ENCODE measurements at places on chromosomes 2 and 18.

DNA sequence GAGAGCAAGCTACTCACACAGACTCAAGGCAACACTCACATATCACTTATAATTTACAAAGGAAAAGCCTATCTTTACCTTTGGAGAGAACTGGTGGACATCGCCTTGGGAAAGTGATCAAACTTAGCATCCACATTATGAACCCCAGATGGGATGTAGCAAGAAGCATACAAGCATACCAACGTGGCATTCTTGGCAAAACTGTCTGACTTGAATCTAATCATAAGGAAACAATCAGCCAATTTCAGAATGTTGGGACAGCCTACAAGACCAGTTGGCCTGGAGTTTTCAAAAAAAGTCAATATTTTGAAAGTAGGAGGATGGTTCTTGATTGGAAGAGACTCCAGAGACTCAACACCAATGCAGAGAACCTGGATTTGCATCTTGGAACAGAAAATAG is 79.1 kb upstream of the PMAIP1 start:
- no peak for DNase-seq

GRCh38 chr2:208360259-208361076 is 46.1 kb upstream of the PTH2R start:
- DNase-seq, result no peak

GRCh38 chr2:96188821-96189526 is 19.7 kb downstream of the STARD7 start:
- DNase-seq, result no peak

GRCh38 chr2:67289921-67290371 is 107.2 kb upstream of the ETAA1 start:
- no peak for DNase-seq

DNA sequence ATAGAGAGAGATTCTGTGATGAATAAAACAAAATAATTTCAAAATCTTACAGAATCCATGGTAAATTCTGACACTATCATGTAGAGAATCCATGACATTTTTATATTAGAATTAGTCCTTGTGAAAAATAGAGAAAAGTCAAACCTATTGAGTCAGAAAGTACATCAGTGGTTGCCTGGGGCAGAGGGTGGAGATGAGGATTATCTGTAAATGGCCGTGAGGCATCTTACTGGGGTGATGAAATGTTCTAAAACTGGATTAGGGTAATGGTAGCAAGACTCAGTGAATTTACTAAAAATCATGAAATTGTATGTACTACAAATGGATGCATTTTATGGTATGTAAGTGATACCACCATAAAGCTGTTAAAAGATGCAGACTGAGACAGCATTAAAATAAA is 323.1 kb downstream of the SLC8A1 start:
- DNase-seq, result no peak

GRCh38 chr2:226408141-226408540 is 391.5 kb downstream of the IRS1 start:
- no peak for DNase-seq

DNA sequence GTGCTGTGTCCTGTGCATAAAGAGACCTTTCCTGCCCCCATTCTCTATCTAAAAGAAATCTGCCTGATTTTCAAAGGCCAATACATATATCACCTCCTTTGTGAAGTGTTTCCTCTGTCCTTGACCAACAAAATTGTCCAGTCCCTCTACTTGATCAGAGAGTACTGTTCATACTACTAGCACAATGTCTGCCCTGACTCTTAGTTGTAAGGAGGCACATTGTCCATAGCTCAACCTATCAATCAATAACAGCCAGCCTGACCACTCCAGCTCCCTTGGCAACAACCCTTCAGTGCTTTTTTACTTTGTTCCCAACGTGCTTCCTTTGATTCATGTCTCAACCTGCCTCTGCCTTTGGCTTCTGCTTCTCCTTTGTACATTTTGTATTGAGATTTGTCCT is 398.9 kb downstream of the TRIB2 start:
- DNase-seq, result no peak

GRCh38 chr2:40420478-40420877 is 31.4 kb downstream of the SLC8A1 start:
- DNase-seq, result no peak

GRCh38 chr18:27861539-27861938 is 315.4 kb downstream of the CDH2 start:
- DNase-seq, result peak; percentile 99

DNA sequence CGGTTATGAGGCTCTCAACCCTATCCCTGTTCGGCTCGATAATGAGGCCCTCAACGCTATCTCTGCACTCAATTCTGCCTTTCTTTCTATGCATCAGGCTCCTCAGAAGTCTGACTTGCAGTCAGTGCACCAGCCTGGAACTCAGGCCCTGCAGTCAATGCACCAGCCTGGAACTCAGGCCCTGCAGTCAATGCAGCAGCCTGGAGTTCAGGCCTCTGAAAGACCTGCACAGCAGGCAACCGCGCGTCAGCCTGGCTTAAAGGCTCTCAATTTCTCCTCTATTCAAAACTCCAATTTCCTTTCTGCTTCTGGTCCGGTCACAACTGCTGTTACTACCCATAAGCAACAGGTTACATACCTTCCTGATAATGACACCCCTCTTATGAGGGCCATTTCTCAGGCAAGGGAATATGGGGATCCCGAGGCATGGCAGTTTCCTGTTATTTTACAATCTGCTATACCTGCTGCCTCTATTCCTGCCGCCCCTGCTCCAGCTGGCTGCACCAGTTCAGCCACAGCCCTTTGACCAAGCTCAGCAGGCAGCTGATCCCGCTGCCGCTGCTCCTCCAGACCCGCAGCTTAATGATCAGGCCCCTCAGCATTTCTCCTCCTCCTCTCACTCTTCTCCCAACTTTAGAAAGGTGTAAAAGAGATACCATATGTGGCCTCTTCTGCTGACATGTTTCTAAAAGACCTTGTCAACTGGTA is 933.6 kb upstream of the FANCL start:
- no peak for DNase-seq

- DNase-seq, result no peak
Measured at GRCh38 chr18:76885001-76885400, 62.6 kb downstream of the ZNF236 start.

DNA sequence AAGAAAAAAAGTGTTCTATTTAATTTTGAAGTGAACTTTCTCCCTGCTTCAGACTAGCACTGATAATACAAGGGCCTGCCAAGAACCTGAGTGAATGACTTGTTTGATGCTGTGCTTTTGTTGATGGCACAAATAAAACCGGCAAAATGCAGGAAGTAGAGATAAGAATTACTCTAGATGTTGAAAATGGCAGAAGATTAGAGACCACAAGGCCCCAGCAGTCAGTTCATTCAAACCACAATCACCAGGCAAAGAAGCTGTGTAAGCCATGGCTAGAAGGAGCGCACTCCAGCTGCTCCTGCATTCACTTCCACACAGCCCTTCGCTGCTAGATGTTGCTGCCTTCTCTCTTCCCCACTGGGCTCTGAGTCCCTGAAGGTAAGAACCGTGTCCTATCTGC is 297.1 kb downstream of the AGPS start:
- DNase-seq, result no peak

- no peak for DNase-seq
Measured at GRCh38 chr2:230925879-230926765, 1.1 kb upstream of the GPR55 start.

DNA sequence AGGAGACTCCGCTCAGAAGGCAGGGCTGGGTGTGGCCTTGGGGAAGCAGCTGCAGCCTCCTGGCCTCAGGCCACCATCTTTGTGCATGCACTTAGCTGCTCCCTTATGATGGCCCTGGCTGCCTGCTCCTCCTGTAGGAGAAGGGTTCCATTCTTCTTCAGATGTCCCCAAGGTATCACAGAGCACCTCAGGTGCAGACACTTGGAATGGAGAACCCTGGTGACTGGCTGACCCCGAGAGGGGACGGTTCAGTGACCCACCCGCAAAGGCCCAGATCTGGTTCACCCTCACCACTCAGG is 9.6 kb downstream of the GPAT2 start:
- DNase-seq, result no peak

DNA sequence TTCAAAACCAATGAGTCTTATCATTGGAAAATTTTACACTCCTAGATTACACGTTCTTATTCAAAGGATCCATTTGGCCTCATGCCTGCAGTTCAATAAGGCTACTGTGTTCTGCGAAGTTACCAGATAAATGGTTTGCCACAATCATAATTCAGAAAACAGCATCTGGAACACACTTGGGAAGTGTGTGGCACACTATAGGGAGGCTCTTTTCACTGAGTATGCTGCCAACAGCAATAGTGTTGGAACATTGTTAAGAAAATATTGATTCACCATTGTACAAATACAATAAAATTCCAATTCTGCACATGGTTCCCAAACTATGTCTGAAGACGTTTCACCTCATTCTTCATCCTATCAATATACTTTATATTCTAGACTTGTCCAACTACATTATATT is 141.4 kb upstream of the DOK6 start:
- DNase-seq, result no peak

DNA sequence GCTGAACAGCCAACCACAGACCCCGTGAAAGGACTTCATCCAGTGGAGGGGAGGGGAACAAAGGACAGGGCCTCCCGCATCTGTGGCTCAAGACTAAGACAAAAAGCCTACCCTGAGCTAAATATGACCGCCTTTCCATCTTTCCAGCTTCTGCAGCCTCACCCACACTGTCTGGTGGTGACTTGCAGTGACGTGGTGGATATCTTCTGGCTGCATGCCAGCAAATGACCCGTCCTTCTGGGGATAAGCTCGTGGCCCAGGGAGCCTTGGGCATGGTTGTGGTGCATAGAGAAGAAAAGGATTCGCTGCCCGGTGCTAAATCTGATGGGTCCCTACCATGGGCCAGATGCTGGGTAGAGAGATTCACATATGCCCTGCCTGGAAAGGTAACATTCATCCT is 8.7 kb upstream of the NGEF start:
- no peak for DNase-seq

GRCh38 chr2:33083699-33084387 is 137.1 kb downstream of the LTBP1 start:
- no peak for DNase-seq

DNA sequence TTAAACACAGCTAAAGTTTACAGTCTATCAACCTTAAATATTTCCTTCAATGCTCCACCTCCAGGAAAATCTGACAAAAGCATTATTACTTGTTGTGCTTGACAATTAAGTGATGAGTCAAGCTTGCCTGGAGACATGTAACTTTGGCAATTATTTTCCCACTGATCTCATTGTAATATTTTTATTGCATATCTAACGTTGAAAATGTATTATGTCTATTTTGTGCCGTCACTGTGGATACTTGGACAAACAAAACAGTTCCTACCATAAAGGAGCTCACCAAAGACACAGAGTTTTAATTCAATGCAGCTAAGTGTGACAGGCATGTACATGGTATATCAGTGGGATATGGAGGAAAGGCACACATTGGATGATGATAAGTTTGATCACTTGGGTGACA is 24.7 kb downstream of the RNF103 start:
- DNase-seq, result no peak

- DNase-seq, result no peak
Measured at GRCh38 chr2:159456500-159457426, 159.6 kb downstream of the BAZ2B start.

- no peak for DNase-seq
Measured at GRCh38 chr2:3665886-3666612, 8.0 kb downstream of the ALLC start.

DNA sequence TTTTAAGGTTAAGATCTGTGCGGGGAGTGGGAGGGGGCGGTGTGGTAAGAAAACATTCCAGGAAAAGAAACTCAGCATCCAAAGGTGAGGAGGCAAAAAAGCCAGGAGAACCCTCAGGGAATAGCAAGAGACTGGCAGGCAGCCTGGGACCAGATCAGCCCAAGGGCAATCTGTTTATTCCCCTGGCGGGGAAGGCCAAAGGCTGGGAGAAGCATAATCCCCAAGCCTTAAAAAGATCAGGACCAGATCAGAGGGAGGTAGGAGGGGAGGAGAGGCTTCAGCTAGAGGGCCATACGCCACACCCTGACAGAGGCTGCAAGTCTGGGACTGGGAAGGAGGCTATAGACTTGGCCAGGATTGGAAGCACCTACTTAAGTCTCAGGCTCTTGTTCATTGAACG is 163.0 kb upstream of the PXDN start:
- peak; percentile 95 for DNase-seq

DNA sequence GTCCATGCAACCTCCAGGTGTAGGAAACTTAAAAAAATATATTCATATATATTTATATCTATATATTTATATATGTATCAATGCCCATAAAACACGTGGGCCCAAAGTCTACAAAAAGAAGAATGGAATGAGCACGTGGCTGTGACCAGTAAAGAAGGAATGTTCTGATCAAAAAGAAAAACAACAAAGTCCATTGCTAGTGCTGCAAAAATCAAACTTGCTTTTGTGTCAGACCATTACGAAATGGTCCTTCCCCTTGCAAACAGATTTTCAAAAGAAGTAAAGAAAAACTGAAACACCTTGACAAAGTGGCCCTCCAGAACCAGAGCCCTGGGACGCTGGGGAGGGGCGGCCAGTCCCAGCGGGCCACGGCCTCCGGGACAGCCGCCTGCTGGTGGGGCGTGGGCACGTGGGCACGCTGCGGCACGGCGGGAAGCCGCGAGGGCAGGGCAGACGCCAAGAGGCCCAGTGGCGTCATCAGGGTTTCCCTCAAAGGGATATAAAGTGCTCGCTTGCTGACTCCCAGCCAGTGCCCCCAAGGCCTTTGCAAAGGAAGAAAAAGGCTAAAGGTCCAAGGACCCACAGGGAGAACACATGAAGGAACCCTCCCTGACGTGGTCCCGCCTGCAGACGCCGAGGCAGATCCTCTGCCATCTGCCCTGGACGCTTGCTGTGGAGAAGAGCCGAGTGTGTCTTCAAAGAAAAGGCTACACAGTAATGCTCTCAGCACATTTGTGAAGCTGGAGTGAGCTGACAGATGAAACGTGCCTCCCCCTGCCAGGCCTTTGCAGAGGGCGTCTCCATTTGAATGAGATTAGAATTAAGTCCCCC is 201.8 kb downstream of the TWIST2 start:
- DNase-seq, result no peak

- peak; percentile 45 for DNase-seq
Measured at GRCh38 chr2:70946832-70947442, 11.2 kb downstream of the ATP6V1B1 start.

DNA sequence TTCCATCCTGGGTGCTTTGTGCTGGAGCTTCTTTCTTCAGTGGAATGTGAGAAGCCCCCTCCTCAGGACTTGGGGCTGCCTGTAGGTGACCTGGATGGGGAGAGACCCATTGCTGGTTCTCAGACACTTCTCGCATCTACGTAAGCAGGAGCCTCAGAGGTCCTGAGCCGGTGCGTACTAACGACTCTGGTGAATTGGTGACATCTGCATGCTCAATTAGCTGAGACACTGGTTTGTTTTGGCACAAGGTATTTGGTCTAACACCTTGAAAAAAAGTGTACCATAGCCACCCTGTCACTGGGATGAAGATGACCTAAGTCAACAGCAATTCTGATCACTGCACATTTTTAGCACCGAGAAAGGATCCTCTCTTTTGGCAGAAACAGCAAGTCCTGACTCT is 57.7 kb downstream of the LRRC30 start:
- DNase-seq, result no peak

GRCh38 chr2:124566518-124566970 is 541.5 kb downstream of the CNTNAP5 start:
- DNase-seq, result peak; percentile 24

DNA sequence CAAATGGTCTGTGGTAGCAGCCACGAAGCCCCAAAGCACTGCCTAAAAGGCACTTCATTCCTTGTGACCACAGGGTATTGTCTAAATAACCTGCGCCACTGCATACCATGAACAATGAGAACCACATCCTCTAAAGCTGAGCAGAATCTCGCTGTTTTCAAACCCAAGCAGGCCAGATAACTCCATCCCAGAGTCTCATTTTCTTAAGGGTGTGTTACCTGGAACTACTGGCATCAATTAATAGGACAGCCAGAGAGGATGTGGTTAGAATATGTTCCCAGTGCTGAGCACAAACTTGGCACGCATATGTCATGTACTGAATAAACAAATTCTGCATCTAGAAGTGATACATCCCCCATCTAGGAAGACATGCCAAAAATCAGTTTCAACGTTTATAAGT is 13.0 kb downstream of the VPS4B start:
- no peak for DNase-seq
